ENCODE measurements at places on chromosomes 12 and 14.

DNA sequence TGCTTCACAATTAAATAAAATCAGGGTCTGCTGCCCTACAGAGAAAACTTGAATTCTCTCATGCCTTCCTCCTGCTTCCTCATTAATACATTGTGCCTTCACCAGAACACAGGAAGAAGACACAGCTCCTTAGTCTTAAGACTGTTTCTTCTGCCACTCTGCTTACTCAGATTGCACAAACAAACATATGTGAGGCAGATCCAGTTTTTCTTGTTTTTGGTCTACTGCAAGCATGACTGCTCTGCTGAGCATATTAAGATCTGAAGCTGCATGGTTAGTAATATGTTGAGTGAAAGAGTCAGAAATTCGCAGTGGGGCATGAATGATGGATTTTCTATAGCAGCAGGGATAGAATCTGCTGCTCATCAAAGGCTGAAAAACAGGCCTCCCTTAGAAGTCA lies 321.1 kb upstream of the STXBP6 start:
- DNase-seq, result no peak

- no peak for DNase-seq
Observed at GRCh38 chr12:95884998-95885397, 26.2 kb downstream of the SNRPF start.

- no peak for DNase-seq
Observed at GRCh38 chr14:24960816-24961215, 89.1 kb downstream of the STXBP6 start.

GRCh38 chr14:89720741-89721729 lies 233.5 kb downstream of the EFCAB11 start:
- DNase-seq, result no peak

- no peak for DNase-seq
Observed at GRCh38 chr12:76914102-76914859, 35.5 kb upstream of the CSRP2 start.

DNA sequence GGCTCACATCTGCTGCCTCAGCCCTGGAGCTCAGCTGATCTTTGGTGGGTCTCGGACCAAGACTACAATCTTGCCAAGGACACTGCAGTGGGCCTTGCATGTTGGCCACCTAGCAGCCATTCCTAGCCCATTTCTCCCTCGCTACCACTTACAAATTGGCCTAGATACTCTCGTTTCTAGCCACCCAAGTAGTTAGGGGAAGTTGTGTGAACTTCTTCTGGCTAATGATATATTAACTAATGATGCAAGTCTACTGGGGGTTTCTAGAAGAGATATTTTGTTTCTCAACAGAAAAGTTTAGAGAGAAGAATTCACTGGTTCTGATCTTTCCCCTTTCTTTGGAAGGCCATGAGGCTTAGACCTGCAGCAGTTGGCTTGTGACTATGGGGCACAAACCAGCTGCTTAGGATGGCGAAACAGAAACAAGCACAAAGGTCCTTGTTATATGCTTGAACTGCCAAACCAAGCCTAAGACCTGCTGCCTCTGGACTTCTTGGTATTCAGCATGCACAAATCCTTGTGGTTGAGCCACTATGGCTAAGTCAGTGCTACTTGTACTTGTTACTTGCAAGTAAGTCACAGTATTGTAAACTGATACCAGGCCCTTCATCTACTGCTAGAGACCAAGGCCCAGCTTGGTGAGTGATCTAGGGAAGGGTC lies 30.5 kb upstream of the GPATCH2L start:
- DNase-seq, result no peak

Measured in NCI-H1105 (cell line).